ENCODE measurements at places on chromosomes 6 and 20. TPM values are rescaled to one million over a fixed set of nuclear protein-coding genes. Genes with fewer than 3 reads are reported as not detected.

DNA sequence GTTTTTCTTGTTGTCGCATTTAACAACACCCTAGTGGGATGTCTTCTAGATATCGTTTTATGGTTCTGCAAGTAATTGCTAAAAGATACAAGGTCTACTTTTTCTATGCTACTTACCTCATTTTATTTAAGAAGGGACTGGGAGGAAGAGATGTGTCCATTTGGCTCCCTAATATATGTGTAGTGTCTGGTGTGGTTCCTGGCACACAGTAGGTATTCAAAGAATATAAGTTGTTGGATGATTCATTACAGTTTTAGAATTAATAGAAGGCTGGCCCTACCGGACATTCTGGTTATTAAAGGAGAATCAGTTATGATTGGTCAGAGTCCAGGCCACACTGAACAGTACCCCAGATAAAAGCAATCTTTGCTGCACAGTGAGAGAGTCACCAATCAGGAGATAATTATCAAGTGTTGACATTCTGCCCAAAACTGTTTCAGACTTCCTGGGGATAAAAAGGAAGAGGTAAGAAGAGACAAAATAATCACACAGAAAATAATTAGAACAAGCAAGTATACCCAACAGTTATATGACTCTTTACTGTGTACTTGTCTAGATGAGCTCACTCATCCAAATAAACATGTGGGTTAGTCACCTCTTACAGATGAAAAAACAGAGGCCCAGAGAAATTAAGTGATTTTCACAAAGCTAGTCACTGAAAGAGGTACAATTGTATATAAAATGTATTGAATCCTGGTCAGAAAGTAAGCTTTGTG, 7.0 kb downstream of the TMEM244 start:
- DNase-seq, result no peak

CALHM6 gene
- 0.27 TPM for total RNA-seq

DNA sequence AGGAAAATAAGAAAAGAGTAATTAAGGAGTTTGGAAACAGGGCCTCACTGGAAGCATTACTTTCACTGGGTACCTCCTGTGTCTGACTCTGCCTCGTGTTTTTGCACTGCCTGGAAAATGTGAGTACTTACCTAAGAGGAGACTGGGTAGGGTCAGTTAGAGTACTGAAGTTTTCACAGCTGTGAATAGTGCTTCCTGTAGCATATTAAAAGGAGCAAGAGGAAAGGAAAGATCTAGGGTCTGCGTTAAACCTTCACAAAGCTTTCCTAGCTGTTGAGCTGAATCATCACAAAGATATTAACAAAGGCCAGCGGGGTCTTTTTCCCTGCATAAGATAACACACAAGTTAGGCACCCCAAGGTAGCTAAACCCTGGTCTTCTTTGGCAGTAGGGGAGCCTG, 82.3 kb downstream of the MLIP start:
- DNase-seq, result peak; percentile 6

- DNase-seq, result no peak
These were observed 8.4 kb downstream of the CST7 start for GRCh38 chr20:24957326-24958016.

YIPF3 gene
- total RNA-seq, result 94.3 TPM

GRCh38 chr6:56370561-56371211, 123.3 kb upstream of the COL21A1 start:
- DNase-seq, result no peak

- DNase-seq, result no peak
These were observed 13.2 kb downstream of the FAM210B start for GRCh38 chr20:56371977-56372376.

DNA sequence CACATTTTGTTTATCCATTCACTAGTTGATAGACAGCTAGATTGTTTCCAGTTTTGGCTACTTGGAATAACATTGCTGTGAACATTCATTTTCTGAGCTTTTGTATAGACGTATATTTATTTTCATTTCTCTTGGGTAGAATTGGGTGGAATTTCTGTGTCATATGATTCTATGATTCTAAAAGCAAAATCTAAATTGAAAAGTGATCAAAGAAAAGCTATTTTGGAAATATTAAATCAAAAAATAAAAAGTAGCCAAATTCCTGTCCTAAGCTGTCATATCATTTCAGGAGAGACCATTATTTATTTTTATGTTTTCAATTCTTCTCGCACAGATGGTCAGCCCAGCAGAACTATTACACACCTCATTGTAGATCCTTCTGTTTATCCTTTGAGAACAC, 229.2 kb downstream of the COL12A1 start:
- DNase-seq, result no peak

- peak; percentile 67 for DNase-seq
These were observed 533.1 kb upstream of the CDH4 start for GRCh38 chr20:60718743-60719480.

GRCh38 chr6:157133856-157134255, 189.5 kb downstream of the TMEM242 start:
- DNase-seq, result no peak

DNA sequence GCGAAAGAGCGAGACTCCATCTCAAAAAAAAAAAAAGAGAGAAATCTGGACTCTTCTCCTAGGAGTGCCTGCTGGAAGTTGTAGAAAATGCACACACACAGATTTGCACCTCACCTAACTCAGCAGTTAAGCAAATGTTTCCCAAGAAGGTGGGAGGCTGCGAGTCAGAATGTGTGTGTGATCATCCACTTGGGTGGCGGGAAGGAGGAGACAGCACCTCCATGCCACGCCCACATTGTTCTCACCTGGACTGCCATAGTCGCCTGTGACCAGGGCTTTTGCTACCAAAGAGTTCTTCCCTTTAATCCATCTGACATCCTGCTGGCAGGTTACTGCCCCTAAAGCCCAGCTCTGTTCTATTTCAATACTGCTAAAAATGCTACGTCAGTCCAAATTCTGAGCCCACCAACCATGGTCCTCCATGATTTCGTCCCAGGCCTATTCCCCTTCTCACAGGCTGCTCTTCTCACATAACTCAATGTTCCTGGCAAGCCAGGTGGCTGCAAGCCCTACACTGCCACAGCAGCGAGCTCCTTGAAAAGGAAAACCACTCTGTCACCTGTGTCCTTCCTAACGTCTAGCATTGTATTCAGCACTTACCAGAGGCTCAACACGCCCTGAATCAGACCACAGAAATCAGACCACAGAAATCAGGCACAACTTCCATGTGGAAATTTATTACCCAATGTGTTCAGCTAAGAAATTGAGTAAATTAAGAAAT, 77.5 kb downstream of the PSMG4 start:
- DNase-seq, result no peak

DNA sequence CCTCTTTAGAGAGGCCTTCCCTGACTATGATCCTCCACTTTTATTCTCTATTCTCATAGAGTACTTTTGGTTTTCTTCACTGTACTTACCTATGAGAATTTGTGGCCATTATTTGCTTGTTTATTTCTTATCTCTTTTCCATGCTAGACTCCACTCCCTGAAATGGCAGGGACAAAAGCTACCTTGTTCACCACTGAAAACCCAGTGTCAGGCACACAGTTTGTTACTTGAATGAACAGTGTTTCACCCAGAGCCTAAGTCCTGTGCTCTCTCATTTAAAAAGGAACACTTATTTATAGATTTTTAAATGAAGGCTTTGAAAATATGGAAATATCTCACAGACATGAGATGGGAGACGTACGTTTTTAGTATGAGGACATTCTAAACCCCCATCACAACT, 47.7 kb upstream of the ENPP5 start:
- DNase-seq, result no peak

MATN4 gene
- total RNA-seq, result 5.1 TPM

DNA sequence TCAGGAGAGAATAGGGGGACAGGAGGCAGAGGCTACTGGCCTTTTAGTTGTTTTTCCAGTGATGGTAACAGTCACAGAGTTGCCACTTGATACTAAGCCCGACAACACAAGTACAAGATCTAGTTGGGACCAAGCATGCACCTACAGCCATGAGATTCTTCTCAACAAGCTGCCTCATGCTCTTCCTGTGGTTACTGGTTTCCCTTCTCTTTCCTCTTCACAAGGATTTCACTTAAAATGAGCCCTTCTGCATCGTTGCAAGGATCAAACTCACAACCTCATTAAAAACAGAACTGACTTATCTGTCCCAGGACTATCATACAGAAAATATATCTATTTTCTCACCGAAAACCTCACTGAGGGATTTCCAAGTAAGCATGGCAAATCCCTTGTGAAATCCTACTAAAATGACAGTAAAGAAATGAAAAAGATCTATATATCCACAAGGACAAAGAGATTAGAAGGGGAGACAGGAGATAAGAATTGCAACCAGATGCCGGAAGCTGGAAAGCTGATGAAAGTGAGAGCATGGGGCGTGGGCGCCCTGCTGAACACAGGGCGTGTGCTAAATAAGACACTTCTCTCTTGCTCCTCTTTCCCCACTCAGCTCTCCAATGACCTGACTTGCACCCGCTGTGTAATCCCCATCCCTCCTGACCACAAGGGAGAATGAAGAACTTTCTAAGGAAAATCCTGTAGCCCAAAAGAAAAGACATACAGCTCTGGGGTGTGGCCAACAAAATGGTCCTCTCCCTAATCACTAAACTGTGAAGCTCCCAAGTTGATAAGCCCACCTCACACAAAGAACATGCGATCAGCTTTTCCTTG, 13.4 kb downstream of the MTFR2 start:
- no peak for DNase-seq

- DNase-seq, result no peak
These were observed 364.1 kb downstream of the ARHGAP18 start for GRCh38 chr6:129345890-129346289.

- DNase-seq, result peak; percentile 8
These were observed 25.7 kb downstream of the HEBP2 start for GRCh38 chr6:138429761-138430160.

- no peak for DNase-seq
These were observed 20.3 kb downstream of the CYP21A2 start for GRCh38 chr6:32058511-32058963.

- DNase-seq, result no peak
These were observed 297.5 kb downstream of the CLIC5 start for GRCh38 chr6:45718131-45718530.

DNA sequence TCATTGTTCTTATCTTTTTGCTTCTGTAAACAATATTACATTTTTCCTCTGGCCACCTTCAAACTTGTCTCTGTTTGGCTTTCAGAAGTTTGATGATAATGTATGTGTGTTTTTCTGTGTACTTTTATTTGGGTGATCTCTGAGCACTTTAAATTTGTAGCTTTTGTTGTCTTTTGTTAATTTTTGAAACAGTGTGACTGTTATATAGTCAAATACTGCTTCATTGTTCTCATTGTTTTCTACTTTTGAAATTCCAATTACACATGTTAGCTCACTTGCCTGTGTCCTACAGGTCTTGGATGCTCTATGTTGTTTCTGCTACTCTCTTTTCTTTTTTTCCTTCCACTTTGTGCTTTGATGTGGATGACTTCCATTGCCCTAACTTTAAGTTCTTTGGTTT, 460.1 kb upstream of the KHDRBS2 start:
- no peak for DNase-seq

DNA sequence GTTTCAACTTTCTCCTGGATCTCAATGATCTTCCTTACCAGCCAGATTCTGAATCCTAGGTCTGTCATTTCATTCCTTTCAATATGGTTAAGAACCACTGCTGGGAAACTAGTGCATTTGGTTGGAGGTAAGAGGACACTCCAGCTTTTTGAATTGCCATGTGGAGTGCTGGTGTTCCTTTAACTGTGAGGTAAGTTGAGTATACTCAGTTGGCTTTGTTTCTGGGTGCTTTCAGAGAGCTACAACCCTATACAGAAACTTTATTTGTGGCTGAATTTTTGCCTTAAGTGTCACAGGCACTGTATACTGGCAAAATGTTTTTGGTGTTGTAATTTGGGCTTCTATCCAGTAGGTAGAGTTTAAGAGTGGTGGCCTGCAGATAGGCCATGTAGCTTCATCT, 175.8 kb downstream of the TBC1D32 start:
- DNase-seq, result no peak

DNA sequence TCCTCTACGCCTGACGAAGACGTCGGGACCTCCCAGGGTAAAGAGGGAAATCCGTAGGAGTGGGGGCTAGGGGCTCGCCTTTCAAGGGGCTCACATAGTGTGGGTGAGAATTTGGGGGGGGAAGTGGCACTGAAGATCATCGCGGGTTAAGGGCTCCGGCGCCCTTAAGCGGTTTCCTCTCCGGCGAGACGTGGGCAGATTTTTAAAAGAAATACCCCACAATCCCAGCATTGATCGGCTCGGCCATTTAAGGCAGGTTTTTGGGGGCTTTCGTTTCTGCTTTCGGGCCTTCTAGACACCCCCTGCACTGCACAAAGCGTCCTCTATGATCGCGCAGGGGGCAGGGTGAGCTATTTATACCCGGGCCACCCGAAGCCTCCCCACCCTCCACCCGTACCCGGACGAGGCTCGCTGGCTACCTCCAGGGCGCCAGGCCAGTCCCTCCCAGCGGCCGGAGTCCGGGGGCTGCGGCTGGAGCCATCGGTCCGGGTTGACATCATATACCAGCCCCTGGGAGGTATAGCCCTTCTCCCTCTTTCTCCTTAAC, 1.2 kb downstream of the NKX2-2 start:
- no peak for DNase-seq

- peak; percentile 74 for DNase-seq
These were observed 44.6 kb upstream of the SH3BGRL2 start for GRCh38 chr6:79586548-79586947.

DNA sequence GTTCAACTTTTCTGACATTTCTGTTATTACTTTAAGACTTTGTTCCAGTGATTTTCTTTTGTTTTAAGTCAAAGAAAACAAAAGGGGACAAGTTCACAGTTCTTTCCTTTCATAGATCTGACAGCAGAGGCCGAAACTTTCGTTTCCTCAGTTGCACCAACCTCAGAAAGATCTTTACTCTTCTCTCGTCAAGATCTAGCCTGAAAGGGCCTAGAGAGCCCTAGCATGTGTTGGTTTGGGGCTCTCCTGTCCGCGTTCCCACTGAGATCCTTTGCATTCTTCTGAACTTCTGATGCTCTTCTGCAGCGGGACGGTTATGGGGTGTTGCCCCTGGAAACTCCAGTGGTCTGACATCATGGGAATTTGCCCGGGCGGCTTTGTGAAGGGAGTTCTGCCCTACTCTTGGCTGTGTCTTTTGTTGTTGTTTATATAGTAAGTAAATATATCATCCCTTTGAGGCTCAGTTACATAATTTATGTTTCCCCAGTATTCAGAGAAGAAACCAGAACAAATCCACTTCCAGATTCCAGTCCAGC, 129.1 kb downstream of the SASH1 start:
- no peak for DNase-seq
